Occipital lobe (tissue), 3 donors: ENCODE measurements at places on chromosomes 2 and 18. TPM values are rescaled to one million over a fixed set of nuclear protein-coding genes. Genes with fewer than 3 reads are reported as not detected.

Gene C2orf80
- 28.7 TPM for total RNA-seq

Gene HOXD13
- not detected for total RNA-seq

Gene NEB
- 3.0 TPM for total RNA-seq

Gene ZNF516
- total RNA-seq = 15.0 TPM

Gene PFN4
- total RNA-seq = 0.47 TPM

Gene ACADL
- total RNA-seq = 9.2 TPM

Gene ALPP
- not detected for total RNA-seq

Gene IL1B
- total RNA-seq = 0.78 TPM

Gene DES
- total RNA-seq = 2.3 TPM

Gene C1GALT1C1L
- not detected for total RNA-seq

Gene TRABD2A
- 1.1 TPM for total RNA-seq

Gene FEZ2
- 54.3 TPM for total RNA-seq

Gene OTX1
- total RNA-seq = 2.5 TPM

Gene NUP35
- 58.6 TPM for total RNA-seq

Gene GNAL
- total RNA-seq = 49.8 TPM

Gene REG1B
- total RNA-seq = not detected

Gene EGR4
- total RNA-seq = not detected

Gene RBKS
- 1.2 TPM for total RNA-seq

Gene C18orf54
- 8.7 TPM for total RNA-seq

Gene BMP10
- not detected for total RNA-seq

Gene TUBB8B
- total RNA-seq = not detected

Gene PUM2
- 177 TPM for total RNA-seq

Gene POTEE
- total RNA-seq = under 0.01 TPM

Gene CD8B
- total RNA-seq = not detected

Gene CAVIN2
- 6.6 TPM for total RNA-seq

Gene PLEKHH2
- 8.4 TPM for total RNA-seq

Gene CXCR2
- total RNA-seq = 2.3 TPM

Gene ARHGEF33
- 3.9 TPM for total RNA-seq

Gene COX5B
- total RNA-seq = 175 TPM

Gene CDH19
- total RNA-seq = under 0.01 TPM

Gene UGT1A5
- total RNA-seq = not detected

Gene NT5DC4
- not detected for total RNA-seq

Gene RIT2
- total RNA-seq = 21.8 TPM

Gene ST6GAL2
- 148 TPM for total RNA-seq

Gene CEP68
- total RNA-seq = 48.2 TPM

Gene CTDP1
- 14.5 TPM for total RNA-seq

Gene MARCHF4
- total RNA-seq = 8.7 TPM

Gene SKOR2
- not detected for total RNA-seq

Gene KCNG3
- 0.16 TPM for total RNA-seq

Gene DSG3
- total RNA-seq = 0.16 TPM

Gene FARSB
- 33.8 TPM for total RNA-seq

Gene APOB
- 0.62 TPM for total RNA-seq

Gene ADCYAP1
- 6.4 TPM for total RNA-seq

Gene MEP1B
- 0.78 TPM for total RNA-seq

Gene ZNF407
- 31.4 TPM for total RNA-seq

Gene CNRIP1
- total RNA-seq = 74.2 TPM

Gene TIMM21
- total RNA-seq = 36.0 TPM

Gene ALPI
- not detected for total RNA-seq

Gene EN1
- not detected for total RNA-seq

Gene NFU1
- 51.5 TPM for total RNA-seq

Gene GPR35
- total RNA-seq = 0.31 TPM

Gene REG3G
- total RNA-seq = not detected

Gene SCYGR6
- total RNA-seq = not detected

Gene ZSWIM2
- 1.2 TPM for total RNA-seq
